ENCODE measurements at places on chromosomes 1 and 21.
A peak's percentile ranks its signal among the peaks of the same experiment; 100 is the strongest.

- no peak for DNase-seq
Measured at GRCh38 chr1:92883297-92883696, 51.5 kb downstream of the RPL5 start.

GRCh38 chr1:100038660-100039287, 69.0 kb downstream of the SLC35A3 start:
- DNase-seq: peak; percentile 65

DNA sequence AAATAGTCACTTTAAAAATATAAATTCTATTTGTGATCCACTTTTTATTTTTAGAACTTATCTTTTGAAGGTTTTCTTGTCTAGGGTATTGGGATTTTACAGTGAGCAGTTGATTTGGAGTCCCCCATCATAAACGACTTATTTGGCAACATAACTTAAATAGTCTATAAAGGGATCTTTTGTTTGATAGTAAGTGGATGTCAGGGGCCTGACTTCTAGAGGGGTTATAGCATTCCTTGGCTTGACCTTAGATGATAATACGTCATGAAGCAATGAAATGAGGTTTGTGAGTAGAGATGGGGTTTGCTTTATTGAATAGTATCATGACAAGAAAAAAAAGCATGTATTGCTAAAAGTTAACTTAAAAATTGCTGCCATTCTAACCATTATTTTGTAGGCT, 17.8 kb downstream of the VPS45 start:
- DNase-seq: no peak

- no peak for DNase-seq
Measured at GRCh38 chr1:150576794-150577556, 2.4 kb downstream of the MCL1 start.

- no peak for DNase-seq
Measured at GRCh38 chr1:53543130-53543777, 84.1 kb downstream of the DMRTB1 start.

GRCh38 chr1:53851571-53852285, 13.6 kb upstream of the NDC1 start:
- DNase-seq: no peak

DNA sequence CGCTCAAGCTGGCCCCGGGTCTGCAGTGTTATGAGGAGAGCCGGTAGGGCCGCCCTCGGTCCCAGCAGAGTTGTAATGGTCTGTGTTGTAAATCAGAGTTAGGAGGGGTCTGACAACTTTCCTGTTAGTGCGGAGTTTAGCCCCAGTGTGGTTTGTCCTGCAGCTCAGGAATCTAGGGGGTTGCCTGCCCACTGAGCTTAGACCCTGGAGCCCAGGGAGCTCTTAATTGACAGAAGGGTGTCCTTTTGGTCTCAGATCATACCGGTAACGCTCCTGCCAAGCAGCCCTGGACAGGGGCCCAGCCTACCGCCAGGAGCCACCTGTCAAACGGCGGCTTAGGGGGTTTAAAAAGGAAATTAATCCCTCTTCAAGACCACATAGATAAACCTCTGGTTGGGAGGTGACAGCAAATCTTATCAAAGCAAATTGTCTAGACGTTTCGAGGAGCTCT, 164.4 kb downstream of the DYRK1A start:
- no peak for DNase-seq

GRCh38 chr1:40183055-40183710, 22.0 kb downstream of the RLF start:
- no peak for DNase-seq

GRCh38 chr1:56931686-56932085, 34.1 kb downstream of the C8B start:
- DNase-seq: no peak

DNA sequence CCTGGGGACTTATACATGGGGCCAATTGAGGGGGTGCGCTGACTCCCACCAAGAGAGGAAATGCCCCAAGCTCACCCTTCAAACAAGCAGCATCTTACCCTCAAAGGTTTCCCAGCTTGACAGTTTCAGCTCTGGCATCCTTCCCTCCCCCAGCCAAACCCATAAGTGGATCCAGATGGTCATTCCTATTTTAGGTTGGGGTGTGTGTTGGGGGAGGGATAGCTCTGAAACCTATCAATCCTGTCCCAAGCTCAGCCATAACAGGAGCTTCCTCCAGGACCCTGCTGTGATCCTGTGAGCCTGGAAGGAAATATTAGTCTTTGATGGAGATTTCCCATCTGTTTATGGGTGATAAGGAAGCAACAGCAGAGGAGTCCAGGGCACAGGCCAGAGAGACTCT, 3.4 kb upstream of the TMEM222 start:
- DNase-seq: no peak

DNA sequence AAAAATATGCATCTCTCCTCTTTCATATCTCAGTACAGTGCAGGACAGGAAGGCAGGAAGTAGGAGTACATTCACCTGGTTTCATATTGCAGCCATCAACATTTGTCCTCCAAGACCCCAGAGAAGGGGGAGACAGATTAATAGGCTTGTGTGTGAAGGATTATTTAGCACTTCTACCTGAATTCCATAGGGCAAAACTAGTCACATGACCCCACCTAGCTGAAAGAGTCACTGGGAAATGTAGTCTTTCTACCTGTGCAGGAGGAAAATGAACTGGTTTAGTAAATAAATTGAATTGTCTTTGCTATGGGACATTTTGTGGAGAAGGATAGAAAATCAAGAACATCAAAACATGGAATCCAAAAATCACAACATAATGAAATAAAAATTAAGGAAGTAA, 13.9 kb upstream of the TRIM33 start:
- no peak for DNase-seq

DNA sequence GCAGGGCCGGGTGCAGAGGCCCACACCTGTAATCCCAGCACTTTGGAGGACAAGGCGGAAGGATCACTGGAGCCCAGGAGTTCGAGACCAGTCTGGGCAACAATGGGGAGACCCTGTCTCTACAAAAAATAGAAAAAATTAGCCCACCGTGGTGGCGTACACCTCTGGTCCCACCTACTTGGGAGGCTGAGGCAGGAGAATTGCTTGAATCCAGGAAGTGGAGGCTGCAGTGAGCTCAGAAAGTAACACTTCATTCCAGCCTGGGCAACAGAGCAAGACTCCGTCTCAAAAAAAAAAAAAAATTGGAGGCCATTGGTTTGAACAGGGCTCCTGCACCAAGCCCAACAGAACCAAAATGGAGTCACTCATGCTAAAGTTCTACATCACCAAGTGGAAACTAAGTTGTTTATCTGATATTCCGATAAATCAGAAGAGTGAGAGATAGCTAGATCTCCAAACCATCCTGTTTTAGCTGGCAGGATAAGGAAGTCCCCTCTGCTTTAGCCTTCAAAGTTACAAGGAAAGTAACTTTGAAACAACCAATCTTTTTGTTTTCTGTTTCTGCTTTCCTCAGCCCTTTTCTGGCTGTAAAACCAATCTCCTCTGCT, 766 bp upstream of the LSM10 start:
- no peak for DNase-seq

- DNase-seq: no peak
Measured at GRCh38 chr1:106722466-106722865, 334.0 kb upstream of the PRMT6 start.

- DNase-seq: no peak
Measured at GRCh38 chr1:185515696-185516095, 198.7 kb upstream of the IVNS1ABP start.

DNA sequence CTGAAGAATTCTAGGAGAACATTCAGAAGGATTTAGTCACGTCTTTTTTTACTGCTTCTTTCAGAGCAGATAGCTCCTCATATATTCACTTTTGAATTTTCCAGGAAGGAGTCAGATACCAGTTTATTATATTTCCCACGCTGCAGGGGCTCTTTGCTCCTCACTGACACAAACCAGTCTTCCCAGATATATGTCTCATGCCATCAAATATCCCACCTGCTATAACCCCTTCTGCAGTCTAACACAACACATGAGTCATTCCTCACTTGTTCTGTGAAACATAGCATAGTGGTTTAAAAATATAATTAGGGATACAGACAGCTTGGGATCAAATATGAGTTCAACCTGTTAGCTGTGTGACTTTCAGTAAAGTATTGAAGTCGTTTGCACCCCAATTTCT, 251.7 kb upstream of the DPYD start:
- no peak for DNase-seq

GRCh38 chr1:205272536-205272935, 44.8 kb downstream of the TMCC2 start:
- no peak for DNase-seq

DNA sequence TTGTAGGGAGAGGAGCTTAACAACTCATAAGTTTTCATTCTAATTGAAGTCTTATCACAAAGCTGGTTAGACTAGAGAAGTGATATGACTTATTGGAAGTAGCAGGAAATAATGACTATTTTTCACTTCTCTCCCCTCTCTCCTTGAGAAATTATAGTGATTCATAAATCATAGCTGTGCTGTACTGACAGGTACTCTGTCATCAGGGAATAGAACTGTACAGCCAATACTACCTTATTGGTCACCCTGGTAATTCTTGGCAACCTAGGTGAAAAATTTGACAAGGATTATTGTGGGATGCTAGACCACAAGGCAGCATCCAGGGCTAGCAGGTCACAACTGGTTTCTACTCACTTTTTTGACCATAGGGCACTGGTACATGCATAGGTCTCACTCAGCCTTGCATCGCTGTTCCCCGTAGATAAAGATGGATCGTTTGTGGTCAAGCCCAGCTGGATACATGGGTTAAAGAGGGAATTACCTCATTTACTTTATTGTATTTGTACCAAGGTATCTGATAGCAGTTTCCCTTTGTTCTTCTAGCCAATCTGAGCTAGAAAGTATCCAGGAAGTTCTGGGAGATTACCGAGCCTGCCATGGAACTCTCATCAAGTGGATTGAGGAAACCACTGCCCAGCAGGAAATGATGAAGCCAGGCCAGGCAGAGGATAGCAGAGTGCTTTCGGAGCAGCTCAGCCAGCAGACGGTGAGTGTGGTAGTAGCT, 113.6 kb downstream of the MACF1 start:
- no peak for DNase-seq

DNA sequence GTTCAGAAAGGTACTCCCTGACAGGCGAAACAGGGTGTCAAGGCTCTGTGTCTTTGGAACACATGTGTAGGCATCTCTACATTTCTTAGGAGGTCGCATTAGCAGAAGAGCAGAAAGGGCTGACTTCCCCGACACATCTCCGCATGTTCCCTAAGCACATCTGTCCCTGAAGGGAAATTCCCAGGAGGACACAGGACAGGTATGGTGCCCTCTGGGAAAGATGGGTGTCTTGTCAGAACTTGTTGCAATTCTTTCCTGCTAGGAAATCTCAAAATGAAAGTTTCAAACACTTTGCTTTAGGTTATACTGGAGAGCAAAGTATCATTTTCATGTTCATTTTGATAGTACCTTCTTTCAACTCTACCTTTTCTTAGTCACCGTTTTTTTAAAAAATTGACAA, 2.0 kb downstream of the DSCAM start:
- DNase-seq: no peak

DNA sequence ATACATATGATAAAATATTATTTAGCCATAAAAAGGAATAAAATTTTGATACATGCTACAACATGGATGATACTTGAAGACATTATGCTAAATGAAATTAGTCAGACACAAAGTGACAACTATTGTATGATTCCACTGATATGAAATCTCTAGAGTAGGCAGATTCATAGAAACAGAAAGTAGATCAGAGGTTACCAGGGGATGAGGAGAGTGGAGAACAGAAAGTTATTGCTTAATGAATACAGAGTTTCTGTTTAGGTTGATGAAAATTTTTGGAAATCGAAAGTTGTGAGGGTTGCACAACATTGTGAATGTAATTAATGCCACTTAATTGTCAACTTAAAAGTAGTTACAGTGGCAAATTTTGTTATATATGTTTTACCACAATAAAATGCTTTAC, 315.7 kb upstream of the USP25 start:
- DNase-seq: no peak

DNA sequence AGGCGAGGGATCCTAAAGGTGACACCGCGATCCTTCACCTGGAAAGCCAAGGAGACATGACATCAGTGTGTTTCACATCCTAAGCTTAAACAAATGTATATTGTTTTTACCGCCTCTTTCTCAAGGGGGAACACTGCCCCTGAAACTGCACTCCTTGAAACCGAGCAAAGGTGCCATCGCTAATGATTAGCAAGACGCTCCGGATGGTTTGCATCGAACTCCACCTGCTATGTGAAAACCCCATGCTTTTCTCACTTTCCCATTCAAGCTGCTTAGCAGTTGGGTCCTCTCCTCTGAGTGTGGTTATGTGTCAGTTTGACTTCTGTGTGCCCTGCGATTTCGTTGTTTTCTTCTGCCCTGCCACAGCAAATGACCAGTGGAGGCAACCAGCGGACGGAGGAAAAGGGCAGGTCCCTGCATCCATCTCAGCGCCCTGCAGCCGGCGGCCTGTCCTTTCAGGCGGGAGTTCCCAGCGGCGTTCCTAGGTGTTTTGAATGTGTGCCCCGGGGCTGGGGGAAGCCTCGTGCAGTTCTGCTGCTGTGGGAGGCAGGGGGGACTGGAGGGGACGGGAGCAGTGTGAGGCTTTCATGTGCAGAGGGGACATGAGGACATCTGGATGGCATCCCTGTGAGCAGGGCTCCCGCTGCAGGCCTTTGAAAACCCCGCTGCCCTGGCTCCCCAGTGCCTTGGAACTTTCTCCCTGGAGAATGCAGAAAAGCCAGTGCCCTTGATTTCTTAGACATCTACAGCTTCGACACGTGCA, 16.1 kb downstream of the ZBTB18 start:
- DNase-seq: no peak

- DNase-seq: no peak
Measured at GRCh38 chr1:205714190-205714905, 34.0 kb upstream of the SLC45A3 start.

DNA sequence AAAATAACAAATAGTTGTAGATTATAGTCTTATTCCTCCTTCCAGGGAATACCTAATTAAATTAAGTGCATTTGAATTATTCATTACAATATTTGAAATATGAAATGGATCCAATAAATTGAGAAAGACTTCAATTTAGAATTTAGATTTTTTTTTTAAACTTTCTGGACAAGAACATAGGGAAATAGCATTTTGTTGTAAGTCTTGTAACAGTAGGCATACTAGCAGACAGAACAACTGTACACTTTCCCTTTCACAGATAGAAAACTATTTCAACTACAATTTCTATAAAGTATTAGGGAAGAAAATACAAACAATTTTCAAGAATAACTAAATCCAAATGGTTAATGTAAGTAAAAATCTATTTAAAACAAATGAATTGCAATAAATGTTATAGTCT, 577.5 kb downstream of the USP25 start:
- no peak for DNase-seq

GRCh38 chr1:235679644-235680043, 30.1 kb upstream of the GNG4 start:
- DNase-seq: no peak

DNA sequence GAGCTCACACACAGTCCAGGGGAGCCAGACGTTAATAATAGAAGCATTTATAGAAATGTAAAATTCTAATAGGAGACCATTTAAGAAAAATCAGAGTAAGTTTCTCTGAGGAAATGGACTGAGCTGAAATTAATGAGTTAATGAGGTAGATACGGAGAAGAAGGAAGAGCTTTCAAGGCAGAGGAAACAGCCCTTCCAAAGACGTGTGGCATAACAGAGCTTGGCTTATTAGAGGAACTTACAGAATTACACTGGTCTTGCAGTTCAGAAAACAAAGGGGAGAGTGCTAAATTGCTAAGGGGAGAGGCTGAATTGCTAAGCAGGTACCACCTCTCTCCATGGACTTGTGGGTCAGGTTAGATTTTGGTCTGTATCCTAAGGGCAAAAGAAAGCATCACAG, 8.2 kb upstream of the PIGK start:
- no peak for DNase-seq

- DNase-seq: no peak
Measured at GRCh38 chr1:41608211-41608610, 123.7 kb upstream of the EDN2 start.

All from T follicular helper cell (primary cell).